ENCODE measurements at places on chromosomes 1 and 21. TPM values are rescaled to one million over a fixed set of nuclear protein-coding genes. Genes with fewer than 3 reads are reported as not detected.

The ADGRL2 gene
- 40.0 TPM for total RNA-seq

DNA sequence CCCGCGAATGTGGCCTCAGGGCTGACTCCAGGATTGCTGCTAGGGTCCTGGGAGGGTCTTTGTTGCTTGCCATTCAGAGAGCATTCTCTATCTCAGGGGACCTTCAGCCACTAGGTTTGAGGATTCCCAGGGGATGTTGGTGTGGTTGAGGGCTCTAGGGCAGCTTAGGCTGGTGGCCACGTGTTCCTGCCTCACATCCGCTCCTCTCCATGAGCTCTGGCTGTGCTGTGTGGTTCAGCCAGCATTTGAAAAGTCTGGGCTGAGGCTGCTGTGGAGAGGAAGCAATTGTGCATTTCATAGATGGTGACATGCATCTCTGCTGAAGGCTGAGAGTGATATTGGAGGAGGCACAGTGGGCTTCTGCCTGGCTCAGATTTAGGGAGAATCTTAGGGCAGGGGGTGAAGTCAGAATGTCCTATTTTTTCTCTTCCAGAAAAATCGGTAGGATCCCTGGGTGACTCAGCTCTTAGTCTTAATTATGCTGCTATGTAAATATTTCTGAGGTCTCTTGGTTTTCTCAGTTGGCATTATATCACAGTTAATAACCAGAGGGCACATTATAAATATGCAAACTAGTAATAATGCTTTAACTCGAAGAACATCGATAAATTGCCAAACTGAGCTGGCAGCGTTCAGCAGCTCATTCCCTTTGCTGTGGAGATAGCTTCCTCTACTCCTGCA is 182.3 kb downstream of the CAMTA1 start:
- DNase-seq = no peak

DNA sequence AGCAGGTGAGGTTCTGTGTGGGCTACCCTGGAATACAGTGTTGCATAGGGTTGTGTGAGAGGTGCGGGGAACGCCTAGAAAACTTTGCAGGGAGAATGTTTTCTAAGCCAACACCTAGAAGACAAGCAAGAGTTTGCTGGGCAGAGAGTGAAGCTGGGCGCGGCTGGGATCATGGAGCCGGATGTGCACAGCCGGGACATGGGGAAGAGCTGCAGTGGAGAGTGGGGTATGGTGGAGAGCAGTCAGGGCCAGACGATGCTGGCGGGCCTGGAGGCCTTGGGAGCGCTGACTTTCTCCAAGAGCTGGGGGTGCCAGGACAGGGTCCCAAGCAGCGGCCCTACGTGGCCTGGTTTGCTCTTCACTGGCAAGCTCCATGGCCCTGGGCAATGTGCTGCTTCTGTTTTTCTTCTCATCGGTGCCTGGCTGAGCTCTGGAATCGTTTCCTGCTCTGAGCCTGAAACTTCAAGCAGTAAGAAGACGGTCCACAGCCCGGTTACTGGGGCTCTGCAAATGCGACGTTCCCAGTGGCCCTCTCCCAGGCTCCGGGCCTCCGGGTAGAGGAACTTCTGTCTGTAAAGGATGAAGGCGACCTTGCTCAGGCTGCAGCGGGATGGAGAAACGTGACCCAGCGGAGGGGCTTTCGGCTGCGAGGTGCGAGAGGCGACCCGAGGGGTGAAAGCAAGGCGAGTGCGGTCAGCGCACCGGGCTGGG is 51.9 kb upstream of the CD34 start:
- peak; percentile 71 for DNase-seq

DNA sequence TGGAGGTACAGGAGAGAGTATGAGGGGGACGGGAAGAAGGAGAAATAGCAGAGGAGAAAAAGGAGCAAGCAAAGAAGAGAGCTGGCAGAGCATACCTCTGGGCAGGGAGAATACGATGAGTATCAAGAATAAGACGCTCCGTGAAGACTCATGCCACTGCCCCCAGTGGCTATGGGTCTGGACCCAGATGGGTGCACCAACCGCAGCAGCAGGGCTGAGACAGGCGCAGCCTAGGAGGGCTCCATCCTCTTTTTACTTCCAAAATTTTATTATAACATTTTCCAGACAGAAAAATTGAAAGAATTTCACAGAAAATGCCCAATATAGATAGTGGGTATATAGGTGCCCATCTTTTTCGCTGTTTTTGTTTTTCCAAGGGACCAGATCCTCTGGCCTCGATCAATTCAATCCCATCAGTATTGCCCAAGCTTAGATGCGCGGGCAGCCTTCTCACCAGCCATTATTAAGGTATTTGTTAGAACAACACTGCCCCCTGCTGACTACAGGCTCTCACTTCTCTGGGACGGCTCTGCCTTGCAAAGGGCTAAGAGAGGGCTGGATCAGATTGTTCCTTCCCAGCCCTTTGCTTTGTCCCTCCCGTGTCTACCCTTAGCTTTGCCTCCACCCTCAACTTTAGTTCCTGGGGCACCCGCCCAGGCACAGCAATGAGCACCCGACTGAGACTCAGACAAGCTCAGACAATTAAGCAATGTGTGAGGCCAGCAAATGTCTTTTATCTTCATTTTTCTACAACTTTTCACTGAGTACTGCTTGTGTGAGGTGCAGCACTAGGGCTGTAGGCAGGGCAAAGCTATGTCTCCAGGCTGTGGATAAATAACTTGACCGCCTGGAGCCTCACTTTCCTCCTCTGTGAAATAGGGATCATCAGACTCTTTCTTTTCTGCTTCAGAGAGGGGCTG is 17.5 kb upstream of the CAMK1G start:
- peak; percentile 62 for DNase-seq

The TRIM17 gene
- not detected for total RNA-seq

DNA sequence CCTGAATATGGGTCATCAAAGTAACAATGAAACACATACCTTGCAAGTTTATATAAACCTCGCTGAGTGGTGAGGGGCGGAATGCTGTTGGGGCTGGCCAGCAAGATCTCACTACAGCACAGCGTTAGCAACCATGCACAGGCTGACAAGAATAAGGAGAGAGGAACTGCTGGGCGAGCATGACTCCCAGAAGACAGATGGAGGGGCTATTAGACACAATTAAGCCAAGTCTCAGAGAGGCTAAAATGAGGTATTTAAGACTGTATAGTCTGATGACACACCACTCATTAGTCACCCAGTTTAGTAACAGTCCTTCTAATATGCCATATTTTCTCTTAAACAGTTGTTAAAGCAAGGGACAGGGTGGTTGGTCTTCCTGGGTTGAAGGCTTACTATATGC is 340.2 kb upstream of the NR5A2 start:
- peak; percentile 58 for DNase-seq

The S100A1 gene
- not detected for total RNA-seq

DNA sequence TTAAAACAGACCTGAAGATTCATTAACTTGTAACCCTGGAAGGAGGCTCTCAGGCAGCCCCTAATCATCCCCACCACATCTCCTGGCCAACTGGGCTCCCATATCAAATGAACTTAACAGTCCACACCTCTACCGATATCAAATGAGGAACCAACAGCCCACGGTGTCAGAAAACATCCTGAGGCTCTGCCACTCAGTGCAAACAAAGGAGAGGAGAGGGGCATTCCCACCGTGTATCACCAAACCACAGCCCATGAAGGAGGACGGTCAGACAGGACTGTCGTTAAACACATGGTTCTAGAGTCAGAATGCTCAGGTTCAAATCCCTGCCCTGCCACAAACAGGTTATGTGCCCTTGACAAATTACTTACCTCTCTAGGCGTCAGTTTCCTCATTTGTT is 52.5 kb downstream of the ERI3 start:
- no peak for DNase-seq

DNA sequence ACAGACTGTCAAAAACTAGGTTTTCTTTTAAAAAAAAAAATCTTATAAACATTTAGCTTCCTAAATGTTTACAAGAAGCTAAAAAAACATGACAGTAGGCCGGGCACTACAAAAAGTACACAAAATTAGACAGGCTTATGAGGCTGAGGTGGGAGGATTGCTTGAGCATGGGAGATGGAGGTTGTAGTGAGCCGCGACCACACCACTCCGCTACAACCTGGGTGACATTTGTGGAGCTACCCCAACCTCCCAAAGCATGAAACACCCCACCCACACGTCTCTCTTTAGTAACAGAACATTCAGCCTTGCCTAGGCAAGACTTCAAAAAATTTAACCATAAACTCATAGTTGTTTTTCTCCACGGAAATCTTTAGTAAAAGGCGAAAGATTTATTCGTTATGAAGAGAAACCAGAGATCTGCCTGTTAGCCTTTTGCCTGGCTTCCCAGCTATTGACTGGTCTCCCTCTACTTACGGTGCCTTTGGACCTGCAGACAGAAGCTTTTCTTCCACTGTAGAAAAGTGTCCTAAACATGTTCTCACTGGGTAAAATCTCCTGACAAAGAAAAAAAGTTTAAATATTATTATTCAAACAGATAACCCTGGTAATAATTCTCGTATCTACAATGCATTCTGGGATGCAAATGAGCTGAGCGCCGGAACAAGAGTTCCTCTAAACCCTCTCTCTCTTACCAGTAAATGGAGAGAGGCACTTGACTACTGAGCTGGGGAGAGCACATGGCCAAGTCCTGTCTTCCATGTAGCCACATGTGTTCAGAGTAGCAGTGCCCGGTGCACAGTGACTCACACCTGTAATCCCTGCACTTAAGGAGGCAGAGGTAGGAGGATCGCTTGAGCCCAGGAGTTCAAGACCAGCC is 9.2 kb downstream of the RNU5D-1 start:
- DNase-seq = no peak

- DNase-seq = no peak
Measured at GRCh38 chr1:230189341-230189740, 122.3 kb downstream of the GALNT2 start.

The TRAF5 gene
- 17.0 TPM for total RNA-seq

The ATAD3A gene
- 57.4 TPM for total RNA-seq

DNA sequence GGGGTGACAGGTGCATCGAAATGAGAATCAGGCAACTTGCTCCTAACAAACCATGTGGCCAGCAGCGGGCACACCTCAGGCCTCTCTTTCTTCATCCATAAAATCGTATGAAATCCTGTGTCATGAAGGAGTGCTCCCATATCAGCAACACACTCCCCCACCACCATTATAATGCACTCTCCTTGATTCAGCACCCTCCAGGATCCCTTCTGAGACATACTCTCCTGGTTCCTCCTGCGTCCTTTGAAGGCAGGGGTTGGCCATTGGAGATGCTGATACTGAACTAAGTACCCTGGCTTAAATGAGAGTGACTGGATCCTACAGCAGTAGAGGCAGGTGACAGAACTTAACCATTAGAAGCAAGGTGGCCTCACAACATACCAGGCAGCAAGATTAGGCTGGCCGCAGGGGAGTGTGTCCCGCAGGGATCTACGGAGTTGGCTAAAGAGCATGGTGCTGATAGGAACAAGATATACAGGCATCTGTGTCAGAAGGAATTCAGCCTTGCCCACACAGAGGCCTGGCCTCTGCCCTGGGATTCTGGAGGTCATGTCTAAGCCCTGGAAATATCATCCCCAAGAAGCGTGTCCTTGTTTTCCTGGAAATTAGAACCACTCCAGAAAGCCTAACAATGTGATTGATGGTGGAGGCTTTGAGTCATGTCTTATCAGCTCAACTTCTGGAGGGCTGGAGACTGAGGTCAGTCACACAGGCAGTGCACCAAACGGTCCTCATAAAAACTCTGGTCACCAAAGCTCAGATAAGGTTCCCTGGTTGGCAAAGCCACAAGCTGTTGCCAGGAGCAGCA is 16.8 kb downstream of the S100A7A start:
- DNase-seq = no peak

GRCh38 chr1:220928320-220928719 is 49.1 kb downstream of the HLX start:
- DNase-seq = no peak

GRCh38 chr1:205977402-205978014 is 25.7 kb downstream of the RAB7B start:
- peak; percentile 68 for DNase-seq

The AIM2 gene
- total RNA-seq = not detected

The PAQR6 gene
- 1.6 TPM for total RNA-seq

DNA sequence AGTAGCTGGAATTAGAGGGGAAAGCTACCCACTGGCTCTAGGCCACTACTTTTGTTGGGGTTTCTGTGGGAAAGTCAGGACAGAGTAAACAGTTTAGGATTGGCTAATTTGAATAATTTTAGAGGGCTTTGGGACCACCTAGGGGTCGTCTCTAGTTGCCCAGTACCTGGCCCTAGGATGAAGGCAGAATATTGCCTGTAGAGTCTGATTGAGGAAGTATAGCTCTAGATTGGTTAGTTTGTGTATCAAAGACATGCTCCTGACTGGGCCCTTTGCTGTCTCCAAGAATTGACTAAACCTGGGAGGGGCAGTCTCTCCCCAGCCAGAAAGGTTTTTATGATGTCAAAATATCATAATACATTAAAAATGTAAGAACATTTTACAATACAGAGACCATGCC is 142.0 kb downstream of the POU2F1 start:
- DNase-seq = no peak

- no peak for DNase-seq
Measured at GRCh38 chr1:8189931-8190483, 127.9 kb upstream of the SLC45A1 start.

- DNase-seq = peak; percentile 32
Measured at GRCh38 chr1:87826681-87827251, 498.1 kb downstream of the LMO4 start.

- DNase-seq = no peak
Measured at GRCh38 chr1:3355089-3355488, 99.4 kb upstream of the ARHGEF16 start.

DNA sequence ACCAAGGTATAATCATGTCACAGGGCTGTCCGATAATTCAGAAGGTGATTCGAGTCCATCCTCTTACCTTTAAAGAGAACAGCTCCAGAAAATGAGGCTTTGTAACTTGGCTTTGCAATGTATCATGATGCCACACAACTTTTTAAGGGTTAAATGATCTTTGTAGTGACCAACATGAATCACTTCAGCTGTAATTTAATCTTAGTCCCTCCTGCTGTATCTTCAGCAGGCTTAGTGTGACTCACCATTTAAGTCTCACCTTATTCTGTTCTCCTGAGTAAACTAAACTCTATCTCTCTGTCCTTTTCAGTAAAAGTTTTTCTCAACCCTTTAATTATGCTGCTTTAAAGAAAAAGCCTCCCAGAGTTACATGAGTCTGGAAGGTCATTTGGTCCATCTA is 1.9 kb upstream of the HIVEP3 start:
- DNase-seq = no peak

GRCh38 chr1:211701733-211702132 is 26.3 kb upstream of the NEK2 start:
- no peak for DNase-seq

The CCDC185 gene
- not detected for total RNA-seq

GRCh38 chr1:30514137-30514654 is 209.2 kb downstream of the MATN1 start:
- no peak for DNase-seq

GRCh38 chr1:43993206-43993914 is 2.0 kb downstream of the CCDC24 start:
- no peak for DNase-seq

GRCh38 chr1:66357478-66358197 is 176.3 kb upstream of the SGIP1 start:
- no peak for DNase-seq

DNA sequence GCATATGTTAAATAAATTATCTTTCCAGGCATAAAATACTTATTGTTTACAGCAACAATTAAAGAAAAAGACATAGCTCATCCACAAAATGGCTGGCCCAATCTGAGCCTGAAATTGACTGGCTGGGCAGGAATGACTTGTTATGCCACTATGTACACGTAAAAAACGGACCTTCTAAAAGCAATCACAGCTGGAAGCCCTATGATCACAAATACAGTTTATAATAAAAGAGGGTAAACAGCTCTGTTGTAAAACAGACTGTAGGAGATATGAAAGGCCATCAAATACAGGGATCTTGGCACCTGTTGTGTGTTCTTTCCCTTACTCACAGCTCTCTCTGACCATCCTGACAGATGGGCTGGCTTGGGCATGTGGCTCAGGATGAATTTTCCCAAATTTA is 70.5 kb upstream of the DMRTA2 start:
- no peak for DNase-seq

The HSPB7 gene
- total RNA-seq = not detected
